ENCODE measurements at places on chromosomes 12 and 14. TPM values are rescaled to one million over a fixed set of nuclear protein-coding genes. Genes with fewer than 3 reads are reported as not detected.

GRCh38 chr12:45388545-45388944 is 172.7 kb downstream of the ANO6 start:
- no peak overlapping the region for H3K4me3 ChIP-seq
- no peaks in the 10 kb centered on the region for H3K27me3 ChIP-seq
- no peak for DNase-seq
- no peak overlapping the region for H3K27ac ChIP-seq

DNA sequence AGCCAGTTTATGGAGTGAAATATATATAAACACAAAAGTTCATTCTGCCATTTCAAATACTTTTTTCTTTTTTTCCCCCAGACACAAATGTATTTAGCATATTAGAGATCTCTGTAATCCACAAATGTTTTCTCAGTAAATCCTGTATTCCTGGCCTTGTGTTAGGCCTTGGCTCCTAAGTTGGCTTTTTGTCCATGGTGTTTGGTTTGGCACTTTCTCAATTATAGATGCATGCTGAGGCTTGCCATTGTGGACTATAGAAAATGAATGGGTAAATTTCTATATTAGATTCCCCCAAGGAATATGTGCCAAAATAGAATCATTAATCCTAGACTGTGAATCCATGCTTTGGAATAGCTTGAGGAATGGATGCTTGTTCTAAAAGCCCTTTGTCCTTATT is 17.0 kb downstream of the RIC8B start:
- no peaks in the 10 kb centered on the region for H3K36me3 ChIP-seq
- no peak overlapping the region for H3K4me3 ChIP-seq
- no peaks in the 10 kb centered on the region for H3K27me3 ChIP-seq
- DNase-seq: no peak
- H3K27ac ChIP-seq: no peak overlapping the region

DNA sequence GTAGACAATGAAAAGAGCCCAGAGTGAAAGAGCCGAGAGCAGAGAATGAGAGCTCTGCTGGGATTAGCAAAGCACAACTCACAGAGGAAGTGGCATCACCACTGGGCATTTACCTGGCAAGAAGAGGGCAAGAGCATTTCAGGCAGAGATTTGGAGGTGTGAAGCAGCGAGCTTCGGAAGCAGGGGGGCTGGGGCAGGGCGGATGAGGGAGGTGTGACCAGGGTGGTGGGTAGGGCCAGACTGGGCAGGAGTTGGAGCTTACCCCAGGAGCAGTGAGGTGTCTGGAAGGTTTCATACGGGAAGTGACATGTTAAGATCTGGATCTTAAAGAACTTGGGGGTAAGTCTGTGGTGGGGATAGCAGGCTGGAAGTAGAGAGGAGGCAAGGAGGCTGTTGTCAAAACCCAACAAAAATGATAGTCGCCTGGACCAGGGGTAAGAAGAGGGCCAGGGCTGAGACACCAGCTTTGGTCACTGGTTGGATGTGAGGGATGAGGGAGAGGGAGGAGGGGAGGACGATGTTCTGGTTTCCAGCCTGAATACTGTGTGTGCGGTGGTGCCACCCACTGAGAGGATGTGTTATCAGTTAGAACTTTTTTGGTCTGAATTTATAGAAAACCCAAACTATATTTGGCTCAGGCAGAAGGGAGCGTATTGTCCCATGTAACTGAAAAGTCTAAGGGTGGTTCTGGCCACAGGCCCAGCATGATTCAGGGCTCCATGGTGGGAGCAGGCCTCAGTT is 5.2 kb downstream of the SMIM41 start:
- H3K27ac ChIP-seq: no peak overlapping the region
- H3K36me3 ChIP-seq: no peaks in the 10 kb centered on the region
- H3K4me3 ChIP-seq: no peak overlapping the region
- no peaks in the 10 kb centered on the region for H3K27me3 ChIP-seq
- no peaks in the 10 kb centered on the region for H3K4me1 ChIP-seq

DNA sequence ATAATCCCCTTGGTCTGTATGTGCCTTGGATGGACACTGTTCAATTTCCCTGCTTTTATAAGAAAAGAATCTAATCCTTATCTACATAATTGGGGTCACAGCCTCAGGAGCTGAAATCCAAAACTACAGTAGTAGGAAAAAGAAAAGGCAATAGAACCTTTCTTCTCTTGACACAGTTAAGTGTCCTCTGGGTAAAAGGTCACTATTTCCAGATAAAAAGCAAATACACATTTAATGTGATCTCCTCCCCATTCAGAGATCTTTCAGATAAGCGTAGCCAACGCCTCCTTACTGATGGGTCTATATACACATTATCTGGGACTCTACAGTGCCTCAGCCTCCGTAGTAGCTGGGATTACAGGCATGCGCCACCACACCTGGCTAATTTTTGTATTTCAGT is 73.4 kb downstream of the CLIP1 start:
- H3K4me1 ChIP-seq: no peaks in the 10 kb centered on the region
- DNase-seq: no peak
- peaks cover 8% of the 10 kb centered on the region for H3K36me3 ChIP-seq
- H3K4me3 ChIP-seq: no peak overlapping the region
- H3K27ac ChIP-seq: no peak overlapping the region

DNA sequence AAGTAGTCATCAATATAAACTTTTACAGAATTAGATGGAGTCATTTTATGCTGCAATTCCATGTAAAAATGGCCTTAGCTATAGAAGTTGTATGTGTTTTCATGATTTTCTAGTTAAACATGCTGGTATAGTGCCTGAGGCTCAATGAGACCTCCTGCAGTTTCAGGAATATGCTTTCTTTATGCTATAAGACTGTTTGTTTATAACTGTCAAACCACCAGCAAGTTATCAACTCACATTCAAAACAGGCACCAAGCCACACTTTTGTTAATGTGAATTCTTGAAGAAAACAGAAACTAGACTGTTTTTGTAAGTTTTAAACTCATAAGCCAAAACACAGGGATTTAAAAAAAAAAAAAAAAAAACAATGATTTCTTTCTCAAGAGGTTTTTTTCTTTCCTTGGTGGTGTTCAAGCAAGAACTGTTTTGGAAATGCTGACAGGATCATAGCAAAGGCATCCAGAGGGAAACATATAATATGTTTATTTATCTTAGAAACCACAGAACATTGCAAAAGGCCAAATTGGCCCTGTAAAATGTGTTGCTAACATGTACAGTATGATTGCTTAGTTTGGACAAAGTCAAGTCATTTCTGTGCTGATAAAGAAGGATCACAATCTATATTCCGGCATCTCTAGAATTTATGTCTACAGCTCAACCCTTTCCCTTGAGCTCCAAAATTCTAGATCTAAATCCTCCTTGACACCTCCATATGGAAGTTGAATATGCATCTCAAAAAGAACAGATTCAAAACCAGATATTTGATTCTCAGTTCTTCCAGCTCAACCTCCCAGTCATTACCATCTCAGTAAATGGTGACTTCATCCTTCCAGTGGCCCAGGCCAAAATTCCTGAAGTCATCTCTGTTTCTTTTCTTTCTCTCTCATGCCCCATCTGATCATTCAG is 29.0 kb upstream of the LUM start:
- H3K27ac ChIP-seq: no peak overlapping the region
- H3K36me3 ChIP-seq: no peaks in the 10 kb centered on the region
- H3K4me1 ChIP-seq: no peaks in the 10 kb centered on the region
- no peak for DNase-seq
- no peaks in the 10 kb centered on the region for H3K27me3 ChIP-seq
- no peak overlapping the region for H3K4me3 ChIP-seq

DNA sequence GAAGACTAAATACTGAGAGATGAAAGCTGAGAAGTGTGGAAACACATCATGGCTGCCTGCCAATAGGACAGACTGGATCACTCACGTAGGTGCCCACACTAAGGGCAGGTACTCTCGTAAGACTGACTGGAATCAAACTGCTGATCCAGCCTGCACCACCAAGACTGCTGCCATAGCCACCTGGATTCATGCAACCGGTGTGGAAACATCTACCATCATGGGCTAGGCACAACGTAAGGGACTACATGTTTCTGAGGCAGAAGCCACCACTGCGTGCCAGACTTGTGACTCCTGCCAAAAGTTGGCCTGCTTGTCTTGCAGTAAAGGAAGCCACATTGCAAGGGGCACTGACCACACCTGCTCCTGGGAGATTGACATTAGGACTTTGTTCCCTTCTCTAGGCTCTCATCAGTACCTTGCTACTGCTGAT is 3.8 kb downstream of the POMT2 start:
- H3K4me3 ChIP-seq: no peak overlapping the region
- no peak for DNase-seq
- H3K4me1 ChIP-seq: no peaks in the 10 kb centered on the region

DNA sequence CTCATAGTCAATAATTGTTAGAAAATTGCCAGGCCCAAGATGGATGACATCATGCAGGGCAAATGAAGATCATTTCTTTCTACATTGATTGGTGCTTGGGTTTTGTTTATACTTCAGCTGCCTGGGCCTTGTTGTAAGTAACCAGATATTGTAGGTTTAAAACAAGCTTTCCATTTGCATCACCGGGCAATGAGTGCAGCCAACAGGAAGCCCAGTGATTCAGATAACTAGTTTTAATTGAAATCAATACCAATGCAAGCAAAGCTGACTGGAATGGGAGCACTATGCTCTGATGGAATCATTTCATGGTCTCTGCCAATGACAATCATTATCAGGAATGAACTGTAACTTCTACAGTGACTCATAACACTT is 279.3 kb downstream of the DUSP6 start:
- no peaks in the 10 kb centered on the region for H3K27me3 ChIP-seq
- no peaks in the 10 kb centered on the region for H3K4me1 ChIP-seq
- H3K4me3 ChIP-seq: no peak overlapping the region
- no peaks in the 10 kb centered on the region for H3K36me3 ChIP-seq
- DNase-seq: no peak

DNA sequence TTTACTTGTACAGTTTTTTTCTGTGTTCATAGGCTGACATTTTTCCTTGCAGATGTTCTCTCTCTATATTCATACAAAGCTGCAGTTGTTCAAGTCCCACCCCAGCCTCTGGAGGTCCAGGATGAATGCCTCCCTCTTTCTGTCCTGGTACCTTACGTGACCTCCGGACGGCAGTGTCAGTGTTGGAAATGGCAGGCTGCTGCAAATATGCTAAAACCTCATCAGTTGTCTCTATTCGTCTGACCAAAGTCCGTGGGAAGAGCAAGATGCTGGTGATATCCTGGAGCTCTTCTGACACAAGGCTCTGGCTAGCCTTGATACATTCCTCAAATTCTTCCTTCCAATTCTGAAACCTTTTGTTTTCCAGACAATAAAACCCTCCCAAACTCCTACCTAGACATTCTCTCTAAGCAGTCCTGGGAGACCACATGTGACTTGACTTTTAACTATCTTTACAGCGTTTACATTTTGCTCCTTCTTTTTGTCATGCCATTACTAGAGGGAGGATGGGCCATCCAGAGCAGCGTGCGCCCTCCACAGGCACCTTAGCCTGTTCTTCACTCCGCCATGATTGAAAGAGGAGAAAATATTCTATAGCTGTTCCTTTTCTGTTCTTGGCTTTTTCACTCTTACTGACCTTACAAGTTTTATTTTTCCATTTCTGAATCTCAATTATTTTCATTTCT is 143.6 kb downstream of the RGS6 start:
- H3K36me3 ChIP-seq: no peaks in the 10 kb centered on the region
- no peak overlapping the region for H3K27ac ChIP-seq
- H3K4me3 ChIP-seq: no peak overlapping the region

GRCh38 chr12:107775093-107775721 is 703 bp downstream of the ASCL4 start:
- H3K4me3 ChIP-seq: no peak overlapping the region
- no peak overlapping the region for H3K27ac ChIP-seq
- no peaks in the 10 kb centered on the region for H3K4me1 ChIP-seq
- no peaks in the 10 kb centered on the region for H3K36me3 ChIP-seq
- H3K27me3 ChIP-seq: no peaks in the 10 kb centered on the region

- no peak overlapping the region for H3K4me3 ChIP-seq
- peak overlapping the region; percentile 68 for H3K27ac ChIP-seq
- no peaks in the 10 kb centered on the region for H3K27me3 ChIP-seq
- H3K4me1 ChIP-seq: peaks cover 20% of the 10 kb centered on the region
- no peak for DNase-seq
Measured at GRCh38 chr14:59254146-59254910, 65.9 kb downstream of the DAAM1 start.

GRCh38 chr14:58912287-58912686 is 274.5 kb downstream of the DACT1 start:
- H3K27ac ChIP-seq: no peak overlapping the region
- H3K4me1 ChIP-seq: no peaks in the 10 kb centered on the region
- no peak overlapping the region for H3K4me3 ChIP-seq
- H3K27me3 ChIP-seq: peaks cover 1% of the 10 kb centered on the region

DNA sequence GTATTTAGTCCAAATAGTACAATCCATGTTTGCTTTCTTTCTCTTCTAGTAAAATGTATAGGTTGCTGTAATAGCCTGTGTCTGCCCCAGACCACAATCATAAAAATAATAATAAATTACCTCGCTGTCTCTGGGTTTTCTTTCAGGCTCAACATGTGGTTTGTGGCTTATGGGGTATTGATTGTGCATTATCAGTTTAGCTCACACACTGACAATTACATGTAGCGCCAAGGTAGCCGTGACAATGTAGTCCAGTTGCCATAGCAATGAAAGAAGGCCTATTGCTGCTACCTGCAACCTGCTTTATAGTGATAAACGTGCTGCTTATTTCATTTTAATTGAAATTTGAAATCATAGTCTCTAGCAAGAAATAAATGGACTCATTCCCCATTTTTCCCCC is 1009.8 kb downstream of the NRXN3 start:
- H3K36me3 ChIP-seq: no peaks in the 10 kb centered on the region
- H3K4me3 ChIP-seq: no peak overlapping the region
- H3K27me3 ChIP-seq: no peaks in the 10 kb centered on the region
- no peaks in the 10 kb centered on the region for H3K4me1 ChIP-seq
- H3K27ac ChIP-seq: no peak overlapping the region

GRCh38 chr12:71636704-71637115 is 26.9 kb downstream of the ZFC3H1 start:
- no peak for DNase-seq
- no peaks in the 10 kb centered on the region for H3K36me3 ChIP-seq
- no peak overlapping the region for H3K4me3 ChIP-seq
- no peak overlapping the region for H3K27ac ChIP-seq
- H3K27me3 ChIP-seq: no peaks in the 10 kb centered on the region

DNA sequence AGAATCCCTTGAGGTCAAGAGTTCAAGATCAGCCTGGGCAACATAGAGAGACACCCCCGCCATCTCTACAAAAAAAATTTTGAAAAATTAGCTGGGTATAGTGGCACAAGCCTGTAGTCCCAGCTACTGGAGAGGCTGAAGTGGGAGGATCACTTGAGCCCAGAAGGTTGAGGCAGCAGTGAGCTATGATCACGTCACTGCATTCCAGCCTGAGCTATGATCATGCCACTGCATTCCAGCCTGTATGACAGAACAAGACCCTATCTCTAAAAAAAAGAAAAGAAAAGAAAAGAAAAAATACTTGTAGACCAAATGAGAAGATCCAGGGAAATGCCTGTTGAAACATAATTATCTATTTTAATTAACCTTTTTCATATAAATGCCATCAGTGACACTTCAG is 93.8 kb upstream of the MDM1 start:
- no peak overlapping the region for H3K4me3 ChIP-seq
- no peaks in the 10 kb centered on the region for H3K27me3 ChIP-seq
- no peak for DNase-seq
- H3K36me3 ChIP-seq: no peaks in the 10 kb centered on the region

GRCh38 chr12:120820884-120821510 is 83.2 kb downstream of the SPPL3 start:
- no peak for DNase-seq
- no peaks in the 10 kb centered on the region for H3K36me3 ChIP-seq
- H3K4me1 ChIP-seq: no peaks in the 10 kb centered on the region

GRCh38 chr14:23494223-23494622 is 24.7 kb downstream of the NGDN start:
- H3K27me3 ChIP-seq: no peaks in the 10 kb centered on the region
- no peaks in the 10 kb centered on the region for H3K36me3 ChIP-seq
- H3K4me1 ChIP-seq: no peaks in the 10 kb centered on the region

PROX2 gene
- not detected for total RNA-seq

CCDC177 gene
- total RNA-seq: not detected

PRB2 gene
- not detected for total RNA-seq

MUCL1 gene
- not detected for total RNA-seq

DHRS7 gene
- total RNA-seq: 68.2 TPM
